ENCODE measurements at places on chromosomes 12 and 14. TPM values are rescaled to one million over a fixed set of nuclear protein-coding genes. Genes with fewer than 3 reads are reported as not detected.

Gene CIROP
- total RNA-seq: not detected

Gene KRT6C
- not detected for total RNA-seq

Gene MBD6
- total RNA-seq: 4.2 TPM

- no peak for DNase-seq
These were observed 82.7 kb upstream of the OTX2 start for GRCh38 chr14:56892959-56893358.

- DNase-seq: peak; percentile 83
These were observed 24.4 kb upstream of the TC2N start for GRCh38 chr14:91891721-91892220.

GRCh38 chr12:117580718-117581062 lies 219.3 kb upstream of the NOS1 start:
- no peak for DNase-seq

GRCh38 chr12:106490264-106490663 lies 92.5 kb upstream of the RFX4 start:
- no peak for DNase-seq

DNA sequence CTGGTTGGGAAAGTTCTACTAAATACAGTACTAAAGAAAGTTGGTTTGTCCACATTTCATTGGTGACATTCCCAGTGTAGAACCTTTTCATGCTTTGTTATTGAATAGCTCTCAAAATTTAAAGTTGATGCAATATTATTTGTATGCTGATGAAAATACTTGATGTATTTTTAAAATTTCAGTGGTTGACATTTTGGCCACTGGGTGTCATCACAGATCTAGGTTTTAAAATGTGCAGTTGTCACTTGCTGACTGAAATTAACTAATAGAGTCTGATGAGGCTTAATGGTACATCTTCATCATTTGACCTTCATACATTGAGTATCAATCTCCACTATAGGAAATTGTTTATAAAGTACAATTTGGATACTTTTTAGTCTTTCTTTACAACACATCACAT lies 37.1 kb downstream of the CMAS start:
- peak; percentile 40 for DNase-seq

GRCh38 chr12:12872934-12873275 lies 18.5 kb upstream of the GPRC5A start:
- DNase-seq: peak; percentile 18
